ENCODE measurements at places on chromosomes 12 and 14.

- no peak for DNase-seq
These were observed 19.9 kb downstream of the TTC7B start for GRCh38 chr14:90796329-90796728.

DNA sequence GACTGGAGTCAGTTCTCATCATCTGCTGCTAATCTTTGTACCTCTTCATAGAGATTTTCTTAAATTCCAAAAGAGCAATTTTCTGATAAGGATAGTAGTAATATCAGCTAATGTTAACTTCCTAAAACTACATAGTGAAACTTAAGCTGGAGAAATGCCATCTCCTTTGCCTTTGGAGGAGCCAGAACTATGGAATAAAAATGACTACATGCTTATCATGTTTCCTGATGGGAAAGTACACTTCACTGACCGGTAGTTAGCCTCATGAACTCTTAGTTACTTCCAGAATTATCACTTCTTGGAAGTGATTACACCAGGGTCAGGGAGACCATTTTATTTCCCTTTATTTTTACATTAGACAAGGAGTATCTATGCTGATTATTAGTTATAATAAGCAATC lies 1222.1 kb upstream of the TMEM132C start:
- no peak for DNase-seq

GRCh38 chr14:26216786-26217185 lies 381.0 kb downstream of the NOVA1 start:
- no peak for DNase-seq

DNA sequence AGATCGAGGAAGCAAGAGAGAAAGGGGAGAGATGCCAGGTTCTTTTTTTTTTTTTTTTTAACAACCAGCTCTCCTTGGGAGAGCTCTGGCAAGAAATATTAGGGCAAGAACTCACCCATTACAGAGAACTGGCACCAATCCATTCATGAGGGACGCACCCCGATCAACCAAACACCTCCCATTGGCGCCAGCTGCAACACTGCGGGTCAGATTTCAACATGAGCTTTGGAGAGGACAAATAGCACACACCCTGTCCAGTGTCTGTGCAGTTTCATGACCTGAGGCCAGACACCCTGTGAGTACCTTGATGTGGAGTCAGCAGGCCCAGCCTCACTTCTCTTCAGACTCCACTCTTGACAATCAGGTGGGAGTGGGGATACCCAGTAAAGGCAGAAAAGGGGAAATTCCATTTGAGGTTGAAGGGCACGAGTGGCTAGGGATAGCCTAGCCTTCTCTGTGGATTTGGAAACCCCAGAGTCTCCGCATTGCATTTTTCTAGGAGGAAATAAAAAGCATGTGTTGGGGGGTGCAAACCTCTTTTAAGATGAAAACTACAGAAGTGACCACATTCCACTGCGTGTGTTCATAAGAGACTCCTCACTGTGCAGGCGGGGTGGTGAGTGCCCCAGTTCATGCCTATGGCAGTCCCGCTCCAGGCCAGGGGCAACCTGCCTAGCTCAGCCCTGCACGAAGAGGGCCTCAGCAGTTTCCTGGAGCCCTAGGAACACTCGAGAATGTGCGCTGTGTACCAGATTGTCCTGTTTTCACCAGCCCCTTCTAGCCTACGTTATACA lies 42.4 kb upstream of the GPATCH2L start:
- DNase-seq, result no peak

- no peak for DNase-seq
These were observed 12.4 kb downstream of the TMEM106C start for GRCh38 chr12:47975816-47976215.

DNA sequence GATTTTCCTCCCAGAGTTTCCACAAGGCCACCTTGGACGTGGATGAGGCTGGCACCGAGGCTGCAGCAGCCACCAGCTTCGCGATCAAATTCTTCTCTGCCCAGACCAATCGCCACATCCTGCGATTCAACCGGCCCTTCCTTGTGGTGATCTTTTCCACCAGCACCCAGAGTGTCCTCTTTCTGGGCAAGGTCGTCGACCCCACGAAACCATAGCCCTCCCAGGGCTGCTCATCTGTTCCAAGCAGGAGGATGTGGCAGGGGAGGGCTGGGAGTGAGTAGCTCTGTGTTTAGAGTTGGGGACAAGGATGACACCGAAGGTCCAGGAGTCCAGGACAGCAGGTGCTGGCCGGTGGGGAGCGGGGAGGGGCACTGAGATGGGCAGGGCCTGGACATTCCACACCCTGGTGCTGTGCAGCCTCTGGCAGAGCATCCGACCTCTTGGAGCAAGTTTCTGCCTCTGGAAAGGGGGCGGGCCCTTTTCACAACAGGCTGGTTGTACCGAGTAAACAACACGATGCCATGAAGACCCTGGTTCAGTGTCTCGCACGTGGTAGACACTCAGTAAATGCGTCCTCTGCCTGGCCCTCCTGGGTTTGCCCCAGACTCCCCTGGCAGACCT lies 8.2 kb downstream of the SERPINA4 start:
- DNase-seq, result no peak

- peak; percentile 71 for DNase-seq
These were observed 124.4 kb downstream of the RPS29 start for GRCh38 chr14:49461529-49462401.

- no peak for DNase-seq
These were observed 359.4 kb upstream of the SFSWAP start for GRCh38 chr12:131351319-131352028.

DNA sequence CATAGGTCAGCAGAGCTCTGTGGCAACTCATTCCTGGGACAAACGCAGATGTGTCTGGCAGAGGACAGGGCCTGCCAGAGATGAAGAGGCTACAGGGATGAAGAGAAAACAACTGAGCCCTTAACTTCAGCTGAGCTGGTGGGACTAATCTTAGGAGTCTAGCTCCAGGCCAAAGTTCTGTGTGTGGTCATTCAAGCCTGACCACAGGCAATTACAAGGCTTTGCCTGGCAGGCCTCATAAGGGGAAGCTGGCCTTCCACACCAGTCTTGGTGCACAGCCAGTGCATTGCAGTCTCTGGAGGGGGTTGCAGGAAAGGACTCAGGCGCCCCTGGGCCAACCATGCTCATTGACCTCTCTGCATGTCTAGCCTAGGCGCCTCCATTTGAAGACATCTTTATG lies 127.6 kb upstream of the DAAM1 start:
- DNase-seq, result no peak

DNA sequence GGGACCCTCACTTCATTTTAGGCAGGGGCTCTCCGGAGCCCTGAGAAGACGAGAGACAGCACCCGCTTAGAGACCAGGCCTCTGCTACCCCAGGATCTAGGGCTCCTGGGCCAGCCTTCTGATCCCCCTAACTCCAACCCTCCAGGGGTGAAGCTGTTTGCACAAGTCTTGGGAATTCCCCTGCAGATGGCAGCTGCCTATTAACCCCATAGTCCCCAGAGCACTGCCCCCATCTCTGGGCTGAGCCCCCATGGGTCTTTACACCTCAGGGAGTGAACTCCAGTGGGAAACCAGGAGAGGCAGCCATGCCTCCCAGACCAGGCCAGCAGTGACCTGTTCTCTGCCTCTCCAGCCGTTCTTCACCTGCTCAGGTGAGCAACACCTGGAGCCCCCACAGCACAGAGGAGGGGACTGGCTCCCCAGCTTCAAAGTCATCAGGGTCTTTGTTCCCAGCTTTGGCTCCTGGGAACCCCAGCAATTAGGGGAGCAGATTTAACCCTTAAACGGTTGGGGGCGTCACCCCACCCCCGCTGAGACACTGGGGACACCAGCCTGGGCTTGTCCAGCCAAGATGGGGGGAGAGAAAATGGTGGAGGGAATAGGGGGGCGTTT lies 2.3 kb downstream of the WNT10B start:
- no peak for DNase-seq

DNA sequence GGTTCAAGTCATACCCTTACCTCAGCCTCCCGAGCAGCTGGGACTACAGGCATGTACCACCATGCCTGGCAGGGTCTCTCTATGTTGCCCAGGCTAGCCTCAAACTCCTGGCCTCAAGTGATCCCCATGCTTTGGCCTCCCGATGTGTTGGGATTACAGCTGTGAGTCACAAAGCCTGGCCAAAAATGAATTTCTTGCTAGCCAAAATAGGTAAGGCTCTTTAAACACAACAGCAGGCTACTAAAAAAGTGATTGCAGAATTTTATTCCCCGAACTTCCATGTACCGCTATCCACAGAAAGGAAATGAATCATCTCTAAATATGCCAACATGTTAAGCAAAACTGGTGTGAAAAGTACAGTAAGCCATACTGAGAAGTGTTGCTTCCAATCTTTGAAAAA lies 50.6 kb downstream of the WDHD1 start:
- DNase-seq, result no peak

DNA sequence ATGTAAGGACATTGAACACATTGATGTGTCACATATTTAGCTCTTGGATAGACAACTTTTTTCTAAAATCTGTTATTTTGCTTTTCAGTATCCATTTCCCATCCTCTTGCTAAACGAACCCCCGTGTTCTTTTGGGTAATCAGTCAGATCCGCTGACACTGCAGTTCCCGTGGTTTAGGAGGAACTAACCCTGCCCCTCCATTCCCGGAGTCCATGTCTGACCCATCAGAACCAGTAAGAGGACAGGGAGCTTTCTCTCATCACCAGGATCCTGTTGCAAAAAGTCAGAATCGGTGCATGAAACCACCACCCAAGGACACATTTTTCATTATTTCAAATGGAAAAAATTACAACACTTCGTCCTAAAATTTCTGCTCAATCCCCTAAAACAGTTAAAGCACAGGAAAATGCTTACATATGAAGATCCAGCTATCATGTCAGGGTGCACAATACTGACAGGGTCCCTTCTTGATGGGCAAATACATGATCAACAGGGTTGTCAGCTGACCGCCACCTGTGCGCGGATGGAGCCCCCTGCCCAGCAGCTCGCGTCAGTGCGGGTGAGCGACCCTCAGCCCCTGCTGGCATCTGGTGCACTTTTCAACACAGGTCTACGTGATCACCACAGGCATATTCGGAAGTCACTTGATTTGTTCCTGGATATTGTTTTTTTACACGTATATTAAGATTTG lies 276.8 kb downstream of the ADGRD1 start:
- DNase-seq, result no peak

DNA sequence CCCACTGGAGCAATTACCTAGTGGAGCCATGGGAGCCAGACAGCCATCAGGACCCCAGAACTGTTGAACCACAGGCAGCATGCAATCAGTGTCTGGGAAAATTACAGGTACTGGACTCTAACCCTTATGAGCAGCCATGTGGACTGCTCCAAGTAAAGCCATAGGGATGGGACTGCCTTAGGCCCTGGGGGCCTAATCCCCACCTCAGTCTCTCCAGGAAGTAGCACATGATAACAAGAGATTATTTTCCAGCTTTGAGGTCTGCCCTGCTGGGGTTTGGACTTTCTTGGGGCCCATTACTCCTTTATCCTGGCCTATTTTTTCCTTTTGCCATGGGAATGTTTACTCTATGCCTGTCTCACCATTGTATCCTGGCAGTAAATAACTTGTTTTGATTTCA lies 226.8 kb downstream of the AEBP2 start:
- DNase-seq, result no peak
